ENCODE measurements at places on chromosomes 11 and 22.
A peak's percentile ranks its signal among the peaks of the same experiment; 100 is the strongest.

DNA sequence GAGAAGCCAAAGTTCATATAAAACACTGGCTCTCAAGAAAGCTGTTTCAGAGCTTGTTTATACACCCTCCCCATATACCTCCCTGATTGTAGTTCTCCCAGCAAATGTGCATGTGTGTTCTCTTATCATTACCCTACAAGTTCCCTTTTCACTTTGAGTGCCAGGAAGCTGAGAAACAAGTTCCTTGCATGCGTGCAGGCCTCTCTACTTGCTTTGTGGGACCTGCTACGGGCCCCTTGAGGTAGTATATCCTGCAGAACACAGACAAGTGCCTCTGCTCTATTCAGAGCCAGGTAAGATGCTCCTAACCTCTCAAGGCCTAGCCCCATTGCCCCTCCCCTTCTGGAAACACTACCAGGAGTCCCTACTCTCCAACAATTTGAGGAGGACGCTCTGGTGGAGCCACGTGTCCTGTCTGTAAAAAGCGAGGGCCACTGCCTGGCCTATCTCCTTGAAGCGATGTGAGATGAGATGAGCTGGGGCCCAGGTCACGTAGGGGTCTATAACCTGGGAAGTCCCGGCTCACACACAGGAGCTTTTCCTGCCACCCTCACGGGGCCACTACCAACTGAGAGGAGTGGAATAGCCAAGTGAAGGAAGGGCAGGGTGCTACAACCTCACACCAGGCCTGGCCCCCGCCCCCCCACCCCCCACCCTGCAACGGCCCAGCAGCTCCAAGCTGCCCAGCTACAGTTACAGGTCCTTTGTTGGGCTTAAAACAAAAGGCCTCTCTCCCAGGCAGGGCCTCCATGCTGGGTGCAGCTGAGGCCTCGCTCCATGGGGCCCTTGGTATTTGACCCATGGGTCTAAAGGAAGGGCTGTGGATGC, 2.6 kb upstream of the ATP5MGL start:
- DNase-seq: no peak

- DNase-seq: no peak
Observed at GRCh38 chr11:112334381-112334780, 73.7 kb upstream of the PLET1 start.

DNA sequence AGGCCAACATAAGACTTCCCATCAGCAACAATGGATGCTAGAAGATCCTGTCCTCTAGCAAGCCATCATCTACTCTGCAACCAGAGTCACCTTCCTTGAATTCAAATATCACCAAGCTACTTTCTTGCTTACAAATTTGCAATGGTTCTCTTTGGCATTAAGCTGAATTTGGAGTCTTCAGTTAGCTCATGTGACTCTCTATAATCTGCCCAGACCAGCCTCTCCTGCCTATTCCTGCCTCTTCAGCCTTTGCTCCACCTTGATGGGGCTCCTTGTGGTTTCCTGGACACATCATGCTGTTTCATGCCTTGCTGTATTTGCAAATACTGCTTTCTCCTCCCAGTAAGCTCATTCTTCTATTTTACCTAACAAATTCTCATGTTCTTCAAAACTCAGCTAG, 82.3 kb downstream of the RASSF10 start:
- DNase-seq: no peak

DNA sequence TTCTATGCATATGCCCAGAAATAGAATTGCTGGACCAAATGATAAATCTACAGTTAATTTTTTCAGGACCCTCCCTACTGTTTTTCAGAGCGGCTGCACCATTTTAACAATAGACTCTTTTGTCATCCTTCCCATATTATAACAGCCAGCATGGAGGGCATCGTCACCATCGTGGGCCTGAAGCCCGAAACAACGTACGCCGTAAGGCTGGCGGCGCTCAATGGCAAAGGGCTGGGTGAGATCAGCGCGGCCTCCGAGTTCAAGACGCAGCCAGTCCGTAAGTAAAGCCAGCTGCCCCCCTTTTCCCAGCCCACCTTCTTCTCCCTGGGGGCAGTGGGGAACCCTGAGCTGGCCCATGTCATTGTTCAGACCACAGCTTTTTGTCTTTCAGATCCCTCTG, 79.5 kb upstream of the TTC12 start:
- no peak for DNase-seq

GRCh38 chr22:27223317-27224177, 566.2 kb downstream of the MIAT start:
- no peak for DNase-seq

DNA sequence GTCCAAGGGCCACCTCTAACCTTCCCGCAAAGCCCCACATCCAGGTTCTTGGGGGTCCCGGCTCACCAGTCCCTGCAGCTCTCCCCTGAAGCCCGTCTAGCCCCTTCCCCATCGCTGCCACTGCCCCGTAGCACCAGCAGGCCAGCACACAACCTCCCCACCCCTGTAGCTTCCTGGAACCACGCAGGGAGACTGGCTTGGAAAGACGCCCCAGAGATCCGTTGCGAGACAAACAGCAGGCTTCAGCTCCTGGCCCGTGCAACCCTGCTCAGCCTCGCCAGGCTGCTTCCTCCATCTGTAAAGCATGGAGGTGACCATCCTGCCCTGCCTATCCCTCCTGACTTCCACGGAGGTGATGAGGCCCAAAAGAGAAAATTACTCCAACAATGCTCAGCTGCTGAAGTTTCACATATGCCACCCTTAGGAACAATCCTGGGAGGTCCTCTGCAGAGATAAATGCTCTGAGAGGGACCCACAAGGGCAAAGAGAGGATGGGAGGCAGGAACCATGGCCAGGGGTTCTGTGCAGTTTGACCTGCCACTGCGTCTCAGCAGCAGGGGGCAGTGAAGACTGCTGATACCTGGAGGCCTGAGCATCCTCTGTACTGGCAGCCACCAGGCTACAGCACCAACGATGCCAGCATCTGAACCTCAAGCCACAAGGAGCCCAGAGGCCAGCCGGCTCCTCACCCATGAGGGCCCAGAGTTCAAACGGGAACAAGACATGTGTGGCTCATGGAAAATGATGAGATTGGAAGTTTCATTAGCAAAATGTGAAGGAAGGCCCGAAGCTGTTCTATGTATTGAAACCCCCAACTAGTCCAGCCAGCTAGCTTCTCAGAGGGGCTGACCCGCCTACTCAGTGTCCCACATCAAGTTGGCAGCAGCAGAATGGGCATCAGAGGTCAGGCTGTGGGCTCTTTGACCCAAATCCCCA, 16.1 kb downstream of the DGCR2 start:
- DNase-seq: peak; percentile 40

DNA sequence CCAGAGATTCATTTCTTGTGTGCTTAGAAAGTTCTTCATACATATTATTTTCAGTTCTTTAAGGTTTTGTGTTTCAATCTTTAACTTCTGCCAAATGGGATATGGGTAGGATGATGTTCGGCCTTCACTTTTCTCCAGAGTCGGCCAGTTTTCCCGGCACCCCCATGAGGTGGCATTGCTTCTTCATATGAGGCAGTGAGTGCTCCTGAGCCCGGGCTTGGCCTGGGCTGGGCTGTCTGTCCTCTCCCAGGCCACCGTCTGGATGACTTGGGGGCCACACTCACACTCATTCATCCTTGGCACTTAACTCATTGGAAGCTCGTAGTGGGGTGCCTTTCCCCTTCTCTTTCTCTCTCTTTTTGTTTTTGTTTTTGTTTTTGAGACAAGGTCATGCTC, 23.8 kb downstream of the FADS2 start:
- no peak for DNase-seq

DNA sequence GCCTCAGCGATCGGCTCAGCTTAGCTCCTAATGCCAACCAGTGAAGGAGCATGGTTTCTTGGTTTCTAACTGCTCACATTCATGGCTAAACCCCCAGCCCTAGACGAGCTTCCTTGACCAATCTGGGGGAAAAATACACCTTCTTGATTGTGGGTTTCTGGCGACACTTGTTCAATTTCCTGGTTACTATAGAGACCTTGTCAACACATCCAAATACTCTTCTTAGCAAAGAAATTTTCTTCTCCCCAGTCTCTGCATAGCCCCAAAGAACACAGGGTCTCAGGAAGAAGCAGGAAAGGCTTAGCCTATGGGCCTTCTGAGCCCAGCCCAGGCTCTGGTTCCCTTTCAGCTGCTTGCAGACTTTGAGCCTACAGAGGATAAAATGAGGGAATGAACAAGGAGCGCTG, 88.5 kb upstream of the SYT13 start:
- no peak for DNase-seq

DNA sequence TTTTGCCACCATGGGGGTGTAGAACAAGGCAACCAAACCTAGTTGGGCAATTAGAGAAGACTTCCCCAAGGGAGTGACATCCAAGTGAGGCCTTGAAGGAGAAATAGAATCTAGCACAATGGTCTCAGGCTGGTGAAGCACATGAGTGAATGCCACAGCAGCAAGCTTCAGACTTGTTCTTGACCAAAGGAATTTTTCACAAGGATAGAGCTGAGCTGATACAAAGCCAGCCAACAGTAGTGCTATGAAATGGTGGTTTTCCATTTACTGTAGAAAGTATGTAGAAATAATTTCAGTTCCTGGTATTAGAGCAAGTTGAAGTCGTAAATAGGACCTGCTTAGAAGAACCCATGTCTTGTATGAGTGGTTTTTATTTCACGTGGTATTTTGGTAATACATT, 148.3 kb upstream of the RASSF10 start:
- DNase-seq: no peak

- no peak for DNase-seq
Observed at GRCh38 chr11:130212431-130212961, 52.9 kb downstream of the ST14 start.

DNA sequence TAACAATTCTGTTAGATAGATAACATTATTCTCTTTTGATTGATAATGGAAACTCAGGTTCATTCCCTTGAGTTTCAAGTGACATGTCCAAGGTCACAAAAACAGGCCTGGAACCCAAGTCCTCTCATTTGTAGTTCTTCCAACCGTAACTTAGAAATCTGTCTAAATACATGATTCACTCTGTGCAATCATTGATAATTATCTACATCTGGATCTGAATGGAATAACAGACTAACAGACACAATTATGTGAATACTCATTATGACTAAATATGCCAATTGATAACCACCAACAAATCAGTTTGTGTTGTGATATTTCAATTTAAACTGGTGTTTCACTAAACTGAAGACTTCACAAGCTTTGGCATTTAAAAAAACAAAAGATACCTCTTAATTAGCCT, 71.0 kb downstream of the RBFOX2 start:
- no peak for DNase-seq

- DNase-seq: no peak
Observed at GRCh38 chr11:17574141-17575091, 27.4 kb downstream of the OTOG start.

DNA sequence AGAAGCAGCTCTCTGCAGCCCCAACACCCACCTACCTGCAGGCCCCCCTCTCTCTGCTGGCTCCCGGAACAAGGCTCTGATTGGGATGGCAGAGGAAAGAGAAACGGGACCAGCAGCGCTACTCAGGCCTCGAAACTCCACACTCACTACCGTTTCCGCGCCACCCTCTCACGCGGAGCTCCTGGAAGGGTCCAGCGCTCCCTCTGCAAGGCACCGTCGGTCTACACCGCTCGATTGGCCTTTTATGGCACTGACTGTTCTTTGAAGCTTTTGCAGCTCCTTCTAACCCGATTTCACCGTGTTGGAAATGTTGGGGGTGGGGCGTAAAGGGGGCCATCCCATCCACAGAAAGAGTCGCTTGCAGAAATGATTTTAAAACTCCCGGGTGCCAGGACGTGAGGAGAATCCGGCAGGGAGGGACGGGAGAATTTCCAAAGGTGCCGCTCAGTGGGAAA, 323 bp upstream of the PANX1 start:
- no peak for DNase-seq

GRCh38 chr22:19679522-19680101, 34.7 kb upstream of the SEPTIN5 start:
- DNase-seq: peak; percentile 64

DNA sequence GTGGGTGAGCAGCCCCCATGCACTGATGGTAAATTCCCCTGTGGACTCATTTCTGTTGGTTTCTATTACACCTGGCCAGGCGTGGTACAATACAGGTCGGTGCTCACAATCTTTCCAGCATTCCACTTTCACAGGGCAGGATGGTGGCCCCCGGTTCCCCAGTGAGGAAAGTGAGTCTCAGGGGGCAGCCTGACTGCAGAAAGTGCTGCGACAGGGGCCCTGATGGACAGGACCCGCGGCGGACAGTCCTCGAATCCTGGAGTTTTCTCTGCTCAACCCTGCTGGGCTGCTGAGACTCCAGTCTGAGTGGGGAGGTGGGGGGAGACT, 3.1 kb upstream of the PGGHG start:
- no peak for DNase-seq

DNA sequence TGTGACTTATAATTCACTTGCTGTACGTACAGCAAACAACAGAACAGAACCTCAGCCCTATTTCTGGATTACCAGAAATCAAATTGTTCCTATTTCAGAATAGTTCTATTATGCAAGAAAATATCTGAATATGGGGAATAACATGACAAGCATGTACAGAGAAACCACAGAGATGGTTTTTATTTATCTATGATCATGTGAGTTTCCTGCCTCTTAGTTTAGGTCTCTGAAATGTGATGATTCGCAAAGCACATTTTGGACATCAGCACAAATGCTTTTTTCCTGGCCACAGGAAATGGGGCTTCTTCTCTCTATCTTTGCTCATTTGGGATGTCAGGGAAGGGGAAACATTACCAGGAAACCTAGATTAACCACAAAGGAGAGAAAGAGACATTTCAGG, 266.7 kb upstream of the CTSC start:
- DNase-seq: no peak

DNA sequence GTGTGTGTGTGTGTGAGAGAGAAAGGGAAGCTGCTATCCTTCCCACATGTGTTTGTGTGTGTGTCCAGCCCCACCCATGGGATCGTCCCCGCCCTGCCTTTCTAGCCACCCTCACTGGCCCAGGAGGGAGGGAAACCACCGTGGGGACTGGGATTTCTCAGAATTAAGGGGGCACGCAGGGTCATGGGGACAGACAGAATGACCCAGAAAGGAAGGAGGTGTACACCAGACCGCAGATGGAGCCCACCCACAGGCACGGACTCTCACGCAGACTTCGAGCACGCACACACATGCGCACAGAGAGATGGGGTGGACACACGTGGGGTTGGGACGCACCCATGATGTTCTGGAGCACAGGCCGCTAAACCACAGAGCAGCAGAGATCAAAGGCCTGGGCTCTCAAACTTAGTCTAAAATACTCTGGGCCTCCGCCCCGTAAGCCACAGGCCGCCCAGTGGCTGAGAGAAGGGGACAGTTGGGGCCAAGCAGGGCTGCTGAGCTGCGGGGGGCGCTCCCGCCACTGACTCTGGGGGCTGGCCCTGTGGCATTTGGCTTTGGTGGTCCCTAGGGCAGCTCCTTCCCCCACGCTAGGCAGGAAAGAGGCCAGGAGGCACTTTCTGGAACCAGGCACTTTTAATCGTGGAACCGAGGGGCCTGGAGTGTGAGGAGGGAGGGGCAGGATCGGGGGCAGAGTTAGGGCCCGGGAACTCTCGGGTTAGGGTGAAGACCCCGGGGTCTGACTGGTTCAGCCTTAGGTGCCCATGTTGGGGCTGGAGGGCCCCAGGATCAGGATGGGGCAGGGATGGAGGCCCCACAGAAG, 1.5 kb downstream of the IFITM5 start:
- DNase-seq: peak; percentile 51

GRCh38 chr22:50621948-50622722, 5.8 kb downstream of the ARSA start:
- DNase-seq: peak; percentile 34
